Hypothalamus (tissue), 51 donors: ENCODE measurements at places on chromosomes 16 and 17.

- peak; percentile 40 for DNase-seq
These were observed 31.3 kb downstream of the ZCCHC14 start for GRCh38 chr16:87461466-87461991.

DNA sequence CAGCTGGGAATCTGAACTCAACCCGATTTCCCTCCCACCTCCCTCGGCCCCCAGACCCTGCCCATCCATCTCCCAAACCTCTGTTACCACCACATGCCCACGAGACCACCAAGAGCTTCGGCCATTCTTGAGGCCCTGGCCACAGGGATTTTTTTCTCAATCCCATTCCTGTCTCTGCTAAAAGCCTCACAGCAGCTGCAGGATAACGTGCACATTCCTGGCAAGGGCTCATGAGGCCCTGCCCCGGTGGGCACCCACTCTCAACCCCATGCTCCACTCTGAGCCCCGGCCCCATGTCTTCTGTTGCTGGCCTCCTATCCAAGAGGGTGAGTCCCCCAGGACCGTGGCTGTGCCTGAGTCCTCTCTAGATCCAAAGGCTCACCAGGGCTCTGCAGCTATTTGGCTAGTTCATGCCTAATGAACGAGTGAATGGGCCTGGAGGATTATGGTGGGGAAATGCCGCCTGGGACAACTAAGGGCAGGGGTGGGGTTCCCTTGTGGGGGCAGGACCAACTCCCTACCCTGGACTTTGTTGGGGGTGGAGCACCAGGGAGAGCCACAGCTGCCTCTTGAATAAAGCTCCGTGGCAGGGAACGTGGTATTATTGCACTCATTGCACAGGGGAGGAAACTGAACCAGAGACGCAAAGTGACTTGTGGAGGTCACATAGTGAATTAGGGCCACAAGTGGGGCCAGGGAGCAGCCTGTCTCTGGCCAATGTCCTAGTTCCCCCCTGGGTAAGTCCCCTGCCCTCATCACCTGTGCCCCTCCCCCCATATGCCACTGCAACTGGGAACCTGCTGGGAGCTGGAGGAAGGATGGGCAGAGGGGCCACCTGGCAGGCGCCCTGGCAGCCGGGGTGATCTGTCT is 113.8 kb upstream of the SMURF2 start:
- DNase-seq, result no peak

DNA sequence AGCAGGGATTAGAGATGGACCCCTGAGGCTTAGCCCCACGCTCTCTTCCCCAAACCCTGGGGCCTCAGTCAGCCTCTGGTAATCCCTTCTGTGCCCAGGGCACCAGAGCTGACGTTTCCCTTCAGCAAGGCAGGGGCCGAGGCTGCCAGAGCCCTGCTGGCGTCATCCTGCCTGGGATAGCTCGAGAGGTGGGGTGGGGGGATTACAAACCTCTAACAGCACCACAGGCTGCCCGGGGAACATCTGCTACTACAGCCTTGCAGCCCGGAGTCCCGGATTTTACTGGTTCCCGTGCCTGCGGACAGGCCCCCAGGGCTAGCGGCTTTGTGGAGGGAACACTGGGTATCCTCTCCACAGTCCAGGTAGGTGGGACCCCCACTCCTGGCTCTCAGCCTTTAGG is at the start of gene AANAT:
Gene AANAT (plus strand): TSS at position 238 of the 400 bp plus-strand sequence. CDS start 1,144 bp downstream, outside the sequence.
- no peak for DNase-seq

- no peak for DNase-seq
These were observed 80.5 kb upstream of the KIFC3 start for GRCh38 chr16:57882792-57883191.

GRCh38 chr17:27860971-27861664 is 32.0 kb downstream of the LYRM9 start:
- DNase-seq, result no peak

GRCh38 chr17:16913463-16913862 is 58.5 kb downstream of the TNFRSF13B start:
- no peak for DNase-seq

DNA sequence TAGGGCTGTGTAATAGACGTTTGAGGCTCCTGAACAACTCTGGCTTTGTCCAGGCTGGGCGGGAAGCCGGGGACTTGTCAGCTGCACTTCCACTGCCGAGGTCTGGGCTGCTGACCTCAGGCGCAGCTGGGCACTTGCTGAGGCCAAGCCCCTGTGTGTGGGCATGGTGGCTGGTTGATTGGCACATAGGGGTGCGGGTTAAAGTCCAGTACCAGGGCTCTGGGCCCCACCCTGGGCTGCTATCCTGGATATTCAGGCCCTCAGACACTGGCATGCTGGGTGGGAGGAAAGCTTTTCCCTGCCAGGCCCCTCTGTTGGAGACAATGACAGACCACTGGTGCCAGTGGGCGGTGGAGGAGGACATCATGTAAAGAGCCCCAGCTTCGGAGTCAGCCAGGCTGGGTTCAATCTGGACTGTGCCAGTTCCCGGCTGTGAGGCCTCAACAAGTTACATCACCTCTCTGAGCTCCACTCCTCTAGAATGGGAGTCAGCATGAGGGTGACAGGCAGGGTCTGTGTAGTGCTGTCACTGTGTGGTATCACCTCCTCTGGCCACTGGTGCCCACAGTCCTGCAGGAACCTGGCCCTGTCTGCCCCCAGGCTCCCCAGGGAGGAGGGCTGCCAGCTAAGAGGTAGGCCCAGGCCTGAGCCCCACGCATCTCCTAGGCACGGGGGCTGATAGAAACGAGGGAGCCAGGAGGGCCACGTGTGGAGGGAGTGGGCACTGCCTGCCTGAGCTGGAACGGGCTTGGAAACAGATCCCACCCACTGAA is 42.5 kb downstream of the PSME3IP1 start:
- peak; percentile 51 for DNase-seq

DNA sequence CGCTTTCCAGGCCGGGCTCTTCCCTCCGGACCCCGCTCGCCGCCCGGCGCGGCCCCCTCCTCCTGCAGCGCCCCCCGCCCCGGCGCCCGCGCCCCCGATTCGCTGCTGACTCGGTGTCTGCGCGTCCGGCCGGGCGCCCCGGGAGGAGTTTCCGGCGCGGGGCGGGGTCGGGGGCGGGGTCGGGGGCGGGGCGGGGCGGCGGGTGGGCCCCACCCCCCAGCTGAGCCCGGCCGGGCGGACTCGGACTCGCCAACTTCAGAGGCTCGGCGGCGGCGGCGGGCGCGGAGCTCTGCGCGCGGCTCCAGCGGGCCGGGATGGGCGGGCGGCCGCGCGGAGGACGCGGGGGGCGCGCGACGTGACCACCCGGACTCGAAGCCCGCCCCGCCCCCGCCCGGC is at the start of gene METRNL:
Gene METRNL (plus strand): TSS at position 258 of the 396 bp plus-strand sequence. CDS start 207 bp downstream, outside the sequence.
- DNase-seq, result peak; percentile 17

GRCh38 chr16:68236137-68236825 is 354 bp upstream of the ESRP2 start:
- DNase-seq, result no peak

DNA sequence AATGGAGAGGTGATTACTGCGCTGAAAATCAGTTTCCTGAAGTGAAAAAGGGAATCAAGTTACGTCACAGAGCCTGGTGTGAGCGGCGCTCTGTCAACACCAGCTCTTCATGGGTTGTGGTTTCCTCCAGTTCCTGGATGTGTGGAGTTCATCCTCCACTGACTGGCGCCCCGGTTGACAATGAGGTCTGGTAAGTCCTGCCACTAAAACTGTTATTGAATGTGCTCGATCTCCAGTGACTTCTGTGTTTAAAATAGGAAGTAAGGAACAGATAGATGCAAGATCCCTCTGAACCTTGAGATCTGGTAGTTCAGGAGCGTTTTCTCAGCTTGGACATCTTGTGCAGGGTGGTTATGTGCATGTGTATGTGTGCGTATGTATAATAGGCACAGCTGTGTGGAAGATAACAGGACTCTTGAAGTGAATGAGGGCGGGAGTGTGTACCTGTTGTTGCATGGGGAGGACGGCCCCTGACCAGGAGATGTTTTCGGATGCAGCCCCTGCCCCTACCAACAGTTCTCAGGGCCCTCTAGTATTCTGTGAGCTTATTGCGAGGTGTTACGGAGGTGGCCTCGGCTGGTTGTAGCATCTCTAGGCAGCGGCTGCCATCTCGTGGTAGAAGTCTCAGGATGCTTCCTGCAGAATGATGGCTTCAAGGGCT is 22.0 kb upstream of the GOT2 start:
- peak; percentile 38 for DNase-seq

DNA sequence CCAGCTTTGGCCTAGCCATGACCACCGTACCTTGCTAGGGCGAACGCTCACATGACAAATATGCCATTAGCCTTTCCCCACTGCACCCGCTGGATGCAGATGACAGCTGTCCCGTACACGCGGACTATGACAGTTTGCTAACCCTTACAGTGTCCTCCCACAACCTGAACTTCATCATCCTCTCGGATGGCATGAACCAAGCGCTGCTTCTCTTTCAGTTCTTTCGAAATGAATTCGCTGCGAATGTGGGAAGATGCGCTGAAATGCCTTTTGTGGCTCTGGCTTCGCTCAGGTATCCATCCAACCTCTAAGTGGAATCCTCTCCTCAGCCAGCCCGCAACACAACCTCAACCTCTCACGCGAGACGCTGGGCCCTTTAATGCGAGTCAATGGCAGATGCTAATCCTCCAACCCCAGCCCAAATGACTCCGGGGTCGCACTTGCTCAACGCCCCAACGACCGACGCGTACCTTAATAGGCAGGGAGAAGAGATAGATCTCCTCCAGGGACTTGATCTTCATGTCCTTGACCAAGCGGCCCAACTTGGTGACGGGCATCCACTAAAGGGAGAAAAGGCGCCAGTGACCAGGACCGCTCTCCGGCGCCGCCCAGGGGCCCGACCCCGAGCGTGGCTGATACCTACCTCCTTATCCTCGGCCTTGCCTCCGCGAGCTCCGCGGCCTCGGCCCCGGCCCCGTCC is 670 bp downstream of the RPS2 start:
- DNase-seq, result no peak

- peak; percentile 46 for DNase-seq
These were observed 986 bp upstream of the ELOB start for GRCh38 chr16:2777903-2778629.

- DNase-seq, result peak; percentile 27
These were observed 15.7 kb downstream of the ADCY7 start for GRCh38 chr16:50282010-50282538.

DNA sequence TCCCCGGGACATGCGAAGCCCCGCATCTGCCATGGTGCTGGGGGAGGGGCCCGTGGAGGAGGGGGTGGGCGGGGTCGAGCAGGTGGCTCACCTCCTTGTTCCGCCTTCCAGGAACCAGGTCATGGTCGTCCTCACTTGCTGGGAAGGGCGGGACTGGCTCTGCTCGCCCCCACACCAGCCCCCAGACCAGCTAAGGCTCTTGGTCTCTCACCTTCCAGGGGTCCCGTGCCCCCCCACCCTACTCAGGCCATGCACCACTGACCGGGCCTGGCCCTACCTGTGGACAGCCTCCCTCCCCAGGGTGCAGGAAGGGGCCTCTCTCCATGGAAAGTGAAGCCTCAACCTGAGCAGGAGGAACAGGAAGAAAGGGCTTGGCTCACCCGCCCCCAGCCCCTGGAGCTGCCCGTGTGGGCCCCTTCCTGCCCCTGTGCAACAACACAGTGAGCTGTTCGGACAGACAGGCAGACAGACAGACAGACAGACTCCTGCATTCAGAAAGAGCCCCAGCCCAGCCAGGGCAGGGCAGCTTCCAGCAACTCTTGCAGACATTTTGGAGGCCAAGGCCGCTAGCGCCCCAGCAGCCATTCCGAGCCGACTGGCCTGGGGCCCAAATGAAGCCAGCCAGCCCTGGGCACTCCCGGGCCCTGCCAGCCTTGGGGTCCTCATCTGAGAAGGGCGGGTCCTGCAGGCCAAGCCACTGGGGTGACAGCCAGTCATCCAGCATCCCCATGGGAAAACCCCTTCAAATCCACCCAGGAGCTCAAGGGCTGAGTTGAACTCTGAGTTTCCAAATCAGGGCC is 8.1 kb upstream of the KREMEN2 start:
- DNase-seq, result no peak

DNA sequence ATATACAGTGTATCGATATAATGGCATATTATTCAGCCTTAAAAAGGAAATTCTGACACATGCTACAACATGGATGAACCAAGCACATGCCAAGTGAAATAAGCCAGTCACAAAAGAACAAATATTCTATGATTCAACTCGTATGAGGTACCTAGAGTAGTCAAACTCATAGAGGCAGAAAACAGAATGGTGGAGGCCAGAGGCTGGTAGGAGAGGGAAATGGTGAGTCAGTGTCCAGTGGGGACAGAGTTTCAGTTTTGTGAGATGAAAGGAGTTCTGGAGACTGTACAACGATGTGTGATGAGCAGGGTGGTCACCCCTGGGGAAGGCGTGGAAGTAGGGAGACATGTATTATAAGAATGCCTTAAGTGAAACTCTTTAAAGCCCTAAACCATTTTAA is 39.9 kb downstream of the RNF157 start:
- DNase-seq, result no peak

- no peak for DNase-seq
These were observed 40.0 kb upstream of the CDC42EP4 start for GRCh38 chr17:73351764-73352163.

DNA sequence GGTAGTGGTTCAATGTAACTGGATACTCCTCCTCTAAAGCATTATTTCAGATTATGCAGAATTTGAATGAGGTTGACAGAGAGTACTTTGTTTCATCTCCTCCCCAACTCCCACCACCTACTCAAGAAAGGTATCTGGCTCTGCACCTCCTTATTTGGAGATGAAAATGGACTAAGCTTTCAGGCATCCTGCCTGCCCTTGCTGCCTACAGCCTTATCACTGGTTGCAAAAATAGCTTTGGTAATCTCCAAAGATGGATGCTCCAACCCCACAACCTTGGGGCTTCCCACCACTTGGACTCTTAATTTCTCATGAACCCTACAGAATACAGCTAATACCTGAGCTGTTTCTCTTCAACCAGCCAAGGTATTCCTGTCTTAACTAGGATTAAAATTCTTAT is 45.3 kb upstream of the CORO6 start:
- DNase-seq, result no peak

DNA sequence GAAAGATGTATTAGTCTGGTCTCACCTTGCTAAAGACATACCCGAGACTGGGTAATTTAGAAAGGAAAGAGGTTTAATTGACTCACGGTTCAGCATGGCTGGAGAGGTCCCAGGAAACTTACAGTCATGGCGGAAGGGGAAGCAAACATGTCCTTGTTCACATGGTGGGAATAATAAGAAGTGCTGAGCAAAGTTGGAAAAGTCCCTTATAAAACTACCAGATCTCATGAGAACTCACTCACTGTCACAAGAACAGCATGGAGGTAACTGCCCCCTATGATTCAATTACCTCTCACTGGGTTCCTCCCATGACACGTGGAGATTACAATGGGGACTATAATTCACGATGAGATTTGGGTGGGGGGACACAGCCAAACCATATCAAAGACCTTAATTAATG is 53.3 kb downstream of the BCL7C start:
- no peak for DNase-seq

- no peak for DNase-seq
These were observed 250.5 kb upstream of the C16orf82 start for GRCh38 chr16:26816266-26816665.

DNA sequence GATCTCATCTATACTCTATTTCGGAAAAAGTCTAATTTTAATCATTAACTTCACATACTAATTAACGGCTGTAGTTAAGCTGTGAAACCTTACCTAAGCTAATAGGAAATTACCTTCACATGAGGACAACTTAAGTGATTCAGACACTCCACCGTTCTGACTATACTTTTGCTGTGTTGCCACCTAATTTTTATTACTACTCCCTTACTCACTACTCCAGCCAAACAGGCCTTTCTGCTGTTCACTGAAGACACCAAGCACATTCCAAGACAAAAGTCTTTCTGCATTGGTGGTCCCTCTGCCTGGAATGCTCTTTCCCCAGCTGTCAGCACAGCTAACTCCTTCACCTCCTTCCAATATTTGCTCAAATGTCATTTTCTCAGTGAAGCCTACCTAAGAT is 1.3 kb downstream of the CMTR2 start:
- DNase-seq, result no peak
